ENCODE measurements at places on chromosomes 3 and 15.

DNA sequence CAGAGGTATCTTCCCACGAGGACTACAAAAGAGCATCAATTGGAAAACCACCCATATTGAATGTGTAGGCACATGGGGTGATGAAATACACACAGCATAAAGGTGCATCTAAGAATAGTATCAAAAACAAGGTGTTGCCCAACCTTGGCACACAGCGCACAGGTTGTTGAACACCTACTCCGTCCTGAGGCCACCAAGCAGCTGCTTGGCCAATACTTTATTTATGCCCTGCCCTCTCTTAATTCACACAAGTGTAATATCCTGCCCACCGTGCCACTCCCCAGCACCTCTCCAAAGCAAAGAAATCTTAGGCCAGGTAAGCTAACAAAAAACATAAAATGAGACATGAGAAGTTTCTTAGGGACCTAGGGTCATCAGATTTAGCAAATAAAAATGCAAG is 31.2 kb downstream of the WWTR1 start:
- no peak for DNase-seq

DNA sequence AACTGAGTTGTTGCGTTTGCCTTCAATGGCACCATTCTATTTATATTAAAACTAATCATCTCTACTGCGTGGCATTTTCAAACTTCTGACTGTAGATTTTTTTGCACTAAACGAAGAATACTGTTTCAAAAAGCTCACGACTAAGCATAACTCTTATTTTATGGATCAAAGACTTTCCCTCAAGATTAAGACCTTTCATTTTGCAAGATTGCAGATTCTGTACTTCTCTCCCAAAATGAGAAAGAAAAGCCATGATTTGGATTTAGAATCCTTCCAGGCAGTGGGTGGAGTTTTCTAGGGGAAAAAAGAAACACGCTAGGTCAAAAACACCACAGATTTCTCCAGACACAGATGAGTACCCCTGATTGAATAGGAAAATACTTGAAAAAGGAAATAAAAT is 617.2 kb upstream of the NR2F2 start:
- DNase-seq: no peak

GRCh38 chr15:95468820-95469219 is 861.7 kb upstream of the NR2F2 start:
- no peak for DNase-seq

GRCh38 chr3:42116466-42116865 is 25.3 kb downstream of the TRAK1 start:
- DNase-seq: no peak

GRCh38 chr3:19945534-19945933 is 1.4 kb upstream of the RAB5A start:
- DNase-seq: no peak

DNA sequence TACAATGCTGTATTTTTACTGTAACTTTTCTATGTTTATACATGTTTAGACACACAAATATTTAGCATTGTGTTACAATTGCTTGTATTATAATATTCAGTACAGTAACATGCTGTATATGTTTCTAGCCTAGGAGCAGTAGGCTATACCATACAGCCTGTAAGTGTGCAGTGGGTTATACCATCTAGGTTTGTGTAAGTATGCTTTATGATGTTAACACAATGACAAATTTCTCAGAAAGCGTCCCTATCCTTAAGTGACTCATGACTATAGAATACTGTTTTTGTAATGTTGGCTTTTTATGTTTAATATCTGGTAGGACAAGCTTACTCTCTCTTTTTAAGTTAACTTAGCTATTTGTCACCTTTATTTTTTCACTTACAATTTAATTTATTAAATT is 127.5 kb upstream of the THRB start:
- DNase-seq: no peak

DNA sequence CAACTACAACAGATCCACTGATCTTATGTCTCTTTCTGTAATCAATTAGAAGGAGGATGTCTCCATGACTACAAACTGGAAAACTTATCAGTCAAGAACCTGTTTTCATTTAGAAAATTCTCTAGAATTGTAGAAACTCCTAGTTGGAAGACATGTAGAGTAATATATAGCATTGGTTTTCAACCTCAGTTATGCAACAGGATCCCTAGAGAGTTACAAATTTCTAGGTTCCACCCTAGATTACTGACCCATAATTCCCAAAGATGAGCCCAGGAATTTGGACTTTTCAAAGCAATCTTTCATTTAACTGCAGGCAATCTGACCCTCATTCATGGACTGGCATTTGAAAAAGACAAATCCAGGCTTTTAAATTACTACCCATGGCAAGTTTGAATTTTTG is 116.9 kb upstream of the RAP2B start:
- no peak for DNase-seq

DNA sequence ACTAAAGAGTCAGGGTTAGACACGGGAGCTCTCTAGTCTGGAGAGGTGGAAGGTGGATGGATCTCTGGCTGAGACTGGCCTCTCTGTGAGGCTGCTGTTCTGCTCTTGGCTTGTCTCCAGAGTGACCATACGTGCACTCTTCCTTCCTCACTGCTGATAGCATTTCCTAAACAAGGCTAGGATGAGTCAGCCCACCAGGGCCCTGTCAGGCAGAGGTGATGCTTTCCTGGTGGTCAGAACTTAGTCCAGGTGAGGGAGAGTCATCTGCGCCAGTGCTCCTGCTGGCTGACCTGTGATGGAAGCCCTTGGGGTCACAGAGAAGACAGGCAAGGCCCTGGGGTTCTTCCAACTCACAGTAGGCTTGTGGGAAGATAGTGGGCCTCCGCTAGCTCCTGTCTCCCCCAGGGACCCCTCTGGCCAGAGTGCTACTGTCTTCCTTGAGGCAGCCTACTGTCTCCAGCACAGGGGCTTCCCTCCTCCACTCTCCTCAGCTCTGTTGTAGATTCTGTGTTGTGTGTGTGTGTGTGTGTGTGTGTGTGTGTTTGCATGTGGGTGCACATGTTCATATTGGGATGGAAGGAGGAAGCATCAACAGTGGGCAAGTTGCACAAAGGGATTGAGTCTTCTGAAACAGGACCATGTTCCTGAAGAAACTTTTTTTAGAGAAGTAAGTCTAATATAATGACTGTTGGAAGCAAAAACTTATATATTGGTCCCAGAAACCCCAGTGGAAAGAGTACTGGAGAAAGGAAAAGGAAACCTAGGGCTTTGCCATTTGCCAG is 16.5 kb downstream of the ALPK3 start:
- DNase-seq: no peak

DNA sequence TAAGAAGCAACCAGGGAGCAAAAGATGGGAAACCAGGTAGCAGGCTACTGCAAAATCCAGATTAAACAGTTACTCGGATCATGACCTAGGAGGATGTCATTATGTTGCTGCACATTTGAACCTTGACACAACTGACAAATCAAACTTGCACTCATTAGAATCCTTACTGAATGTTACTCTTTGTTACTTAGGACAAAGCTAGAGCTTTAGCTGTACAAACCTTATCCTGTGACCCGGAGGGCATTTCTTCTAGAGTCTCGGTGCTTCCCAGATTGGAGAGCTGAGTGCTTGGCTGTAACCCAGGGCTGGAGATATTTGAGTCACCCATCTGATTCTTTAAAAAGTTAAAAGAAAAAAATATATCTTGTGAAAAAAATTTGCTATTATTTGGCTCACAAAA is 43.4 kb downstream of the DCP1A start:
- no peak for DNase-seq

DNA sequence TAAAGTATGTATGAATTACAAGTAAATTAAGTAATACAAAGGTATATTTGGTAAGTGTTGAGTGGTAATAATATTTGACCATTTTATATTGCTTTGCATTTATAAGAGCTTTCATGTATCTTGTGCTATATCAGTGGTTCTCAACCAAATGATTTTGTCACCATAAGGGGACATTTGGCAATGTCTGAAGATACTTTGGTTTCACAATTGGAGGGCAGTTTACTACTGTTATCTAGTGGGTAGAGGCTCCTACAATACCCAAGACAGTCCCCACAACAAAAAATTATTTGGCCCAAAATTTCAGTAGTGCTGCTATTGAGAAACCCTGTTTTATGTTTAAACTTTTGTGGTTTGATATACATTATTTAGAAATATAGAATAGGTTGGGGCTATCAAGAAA is 14.6 kb downstream of the TRPC1 start:
- DNase-seq: no peak

- no peak for DNase-seq
These were observed 25.4 kb upstream of the SLC25A26 start for GRCh38 chr3:66195347-66195783.

GRCh38 chr15:29651476-29652233 is 170.6 kb downstream of the TJP1 start:
- no peak for DNase-seq

- DNase-seq: no peak
These were observed 23.8 kb upstream of the TM2D3 start for GRCh38 chr15:101675796-101676582.
